ENCODE measurements at places on chromosomes 7 and 10. TPM values are rescaled to one million over a fixed set of nuclear protein-coding genes. Genes with fewer than 3 reads are reported as not detected.

Gene DNAH11
- total RNA-seq = not detected

Gene WBP1L
- total RNA-seq = 63.7 TPM

Gene GPER1
- total RNA-seq = 3.4 TPM

Gene ARID5B
- total RNA-seq = 57.3 TPM

Gene PIP
- not detected for total RNA-seq

Gene TPST1
- 35.7 TPM for total RNA-seq

Gene HOXA13
- not detected for total RNA-seq

Gene DGKI
- total RNA-seq = 1.4 TPM

Gene ZPBP
- not detected for total RNA-seq

Gene TMEM139
- total RNA-seq = not detected

Gene FLNC
- total RNA-seq = 168 TPM

Gene UBE2D4
- total RNA-seq = 29.9 TPM

Measured in pericardium fibroblast (primary cell).